AG09319 (cell line): ENCODE measurements at places on chromosomes 3 and 15.

DNA sequence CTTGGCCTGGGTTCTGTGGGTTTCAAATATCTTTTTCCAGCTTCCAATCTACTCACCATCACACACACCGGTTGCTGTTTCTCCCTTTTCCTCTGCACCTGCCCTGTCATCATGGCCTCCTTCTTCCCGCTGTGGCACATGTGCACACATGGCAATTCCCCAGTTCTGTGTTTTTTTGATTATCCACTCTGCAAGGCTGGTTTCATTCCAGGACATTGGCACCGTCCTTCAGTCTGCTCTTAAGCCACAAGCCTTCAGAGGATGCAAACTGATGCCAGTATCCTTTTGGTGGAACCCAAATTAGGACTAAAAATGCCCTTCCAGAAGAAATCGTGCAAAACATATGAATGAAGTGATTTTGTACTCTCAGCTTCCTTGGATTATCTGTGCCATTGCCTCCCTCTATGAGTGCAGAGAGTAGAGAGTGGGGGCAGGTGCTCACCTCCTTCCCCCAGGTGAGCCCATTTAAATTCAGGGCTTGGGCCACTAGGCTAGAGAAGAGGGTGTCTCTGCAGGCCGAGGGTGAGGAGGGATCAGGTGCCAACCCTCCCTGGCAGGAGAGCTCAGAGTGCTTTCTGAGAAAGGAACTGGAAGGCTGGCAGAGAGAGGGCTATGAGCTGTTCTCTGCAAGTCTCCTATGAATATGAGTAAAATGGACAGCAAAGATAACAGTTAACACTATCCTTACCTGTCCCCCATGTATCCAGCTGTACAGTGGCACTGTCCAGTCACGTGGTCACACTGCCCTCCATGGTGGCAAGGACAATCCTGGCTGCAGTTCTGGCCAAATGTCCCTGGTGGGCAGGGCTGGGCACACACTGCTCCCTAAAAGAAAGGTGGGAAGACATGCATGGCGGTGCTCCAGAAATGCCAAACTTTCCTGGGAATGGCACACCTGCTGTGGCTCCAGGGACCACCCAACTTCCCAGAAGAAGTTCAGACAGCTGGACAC is 100.8 kb downstream of the RAB11A start:
- no peak for DNase-seq

DNA sequence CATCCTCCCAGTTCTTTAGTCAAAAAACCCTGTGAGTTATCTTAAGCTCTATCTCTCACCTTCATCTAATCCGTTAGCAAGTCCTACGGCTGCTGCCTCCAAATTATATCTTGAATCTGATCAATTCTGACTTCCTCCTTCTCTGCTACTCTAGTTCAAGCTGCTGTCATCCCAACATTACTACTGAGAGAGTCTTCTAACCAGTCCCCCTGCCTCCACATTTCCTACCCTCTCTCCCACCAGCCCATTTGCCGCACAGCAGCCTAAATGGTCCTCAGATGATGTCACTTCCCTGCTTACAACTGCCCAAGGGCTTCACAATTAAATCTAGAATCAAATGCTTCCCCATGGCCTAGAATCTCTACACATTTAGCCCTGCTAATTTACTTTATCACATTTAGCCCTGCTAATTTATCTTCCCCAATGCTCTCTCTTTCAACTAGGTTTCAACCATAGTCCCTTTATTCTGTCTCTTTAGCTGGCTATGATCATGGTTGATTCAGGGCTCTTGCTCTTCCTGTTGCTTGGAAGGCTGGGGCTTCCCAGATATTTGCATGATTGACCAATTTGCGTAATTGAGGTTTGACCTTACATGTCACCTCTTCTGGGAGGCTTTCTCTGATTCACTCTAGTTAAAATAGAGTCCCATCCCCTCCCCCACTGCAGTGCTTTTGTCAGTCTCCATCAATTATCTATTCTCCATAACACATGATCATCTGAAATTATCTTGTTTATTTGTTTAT is 11.0 kb upstream of the ARL14 start:
- DNase-seq, result peak; percentile 56

DNA sequence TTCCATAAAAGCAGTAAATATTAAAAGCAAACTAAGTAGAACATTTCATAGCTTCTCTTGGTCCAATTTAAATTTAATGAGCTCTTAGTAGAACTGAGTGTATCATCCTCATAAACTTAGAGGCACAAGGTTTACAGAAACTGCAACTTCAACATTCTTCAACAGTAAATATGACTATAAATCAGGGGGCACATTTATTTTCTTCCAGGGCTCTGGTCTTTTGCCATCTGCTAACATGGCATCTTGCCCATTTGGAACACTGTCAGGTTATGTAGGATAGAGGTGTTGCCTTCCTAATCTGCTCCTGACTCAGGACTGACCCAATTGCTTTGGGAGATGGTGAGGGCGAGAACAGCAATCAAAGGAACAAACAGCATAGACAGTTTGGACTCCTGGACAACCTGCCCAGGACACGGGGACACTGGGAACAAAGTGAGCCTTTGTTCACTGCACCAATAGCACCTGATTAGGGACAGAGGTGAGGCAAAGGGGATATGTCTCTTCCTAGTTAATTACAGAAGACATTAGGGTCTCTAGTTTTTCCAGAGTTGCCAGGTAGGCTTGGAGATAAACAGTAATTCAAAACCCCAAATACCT is 610.2 kb upstream of the ROBO2 start:
- no peak for DNase-seq

DNA sequence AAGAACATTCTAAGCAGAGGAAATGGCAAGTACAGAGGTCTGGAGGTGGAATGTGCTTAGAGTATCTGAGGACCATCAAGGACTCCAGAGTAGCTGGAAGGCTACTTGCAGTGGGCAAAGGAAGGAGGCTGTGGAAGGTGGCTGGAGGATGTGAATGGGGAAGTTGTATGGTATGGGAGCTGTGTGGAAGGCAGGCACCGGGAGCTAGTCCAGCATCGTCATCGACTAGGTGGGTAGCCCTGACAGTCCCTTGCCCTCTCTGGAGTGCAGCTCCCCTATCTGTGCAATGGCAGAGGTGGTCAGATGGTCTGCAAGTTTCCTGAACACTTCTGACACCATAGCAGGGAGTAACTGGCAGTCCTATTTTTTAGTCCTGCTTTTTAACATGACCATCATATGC is 19.3 kb downstream of the CCDC13 start:
- DNase-seq, result no peak

GRCh38 chr15:95113041-95113440 is 881.7 kb downstream of the MCTP2 start:
- no peak for DNase-seq

- no peak for DNase-seq
Observed at GRCh38 chr3:140733623-140734022, 55.8 kb downstream of the TRIM42 start.

- no peak for DNase-seq
Observed at GRCh38 chr15:28876131-28876844, 9.5 kb upstream of the APBA2 start.

GRCh38 chr3:182912474-182912873 is 67.9 kb downstream of the DCUN1D1 start:
- no peak for DNase-seq

DNA sequence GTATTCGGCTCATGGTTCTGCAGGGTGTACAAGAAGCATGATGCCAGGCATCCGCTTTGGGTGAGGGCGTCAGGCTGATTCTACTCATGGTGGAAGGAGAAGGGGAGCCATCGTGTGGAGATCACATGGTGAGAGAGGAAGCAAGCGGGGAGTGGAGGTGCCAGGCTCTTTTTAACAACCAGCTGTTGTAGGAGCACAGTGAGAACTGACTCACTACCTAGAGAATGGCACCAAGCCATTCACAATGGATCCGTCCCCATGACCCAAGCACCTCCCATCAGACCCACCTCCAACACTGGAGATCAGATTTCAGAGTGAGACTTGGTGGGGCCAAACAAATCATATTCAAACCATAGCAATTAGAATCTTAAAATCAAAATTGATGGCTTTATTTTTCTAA is 259.8 kb upstream of the CTDSPL start:
- DNase-seq, result no peak

DNA sequence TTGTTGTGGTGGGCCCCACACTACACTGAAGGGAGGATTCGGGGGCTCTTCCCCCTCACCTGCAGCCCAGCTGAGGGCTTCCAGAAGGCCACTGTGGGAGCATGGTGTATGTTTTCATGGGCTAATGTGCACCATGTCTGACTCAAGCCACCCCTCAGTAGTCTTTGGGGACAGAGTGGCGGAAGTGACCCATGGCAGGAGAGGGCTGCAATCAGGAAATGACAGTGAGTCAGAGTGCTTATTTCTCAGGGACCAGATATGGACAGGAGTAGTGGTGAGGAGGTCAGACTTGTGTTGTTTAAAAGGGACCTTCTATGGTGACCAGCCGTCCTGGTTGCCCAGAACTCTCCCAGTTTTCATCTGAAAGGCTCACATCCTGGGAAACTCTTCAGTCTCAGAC is 32.8 kb upstream of the SLC9A9 start:
- DNase-seq, result no peak

DNA sequence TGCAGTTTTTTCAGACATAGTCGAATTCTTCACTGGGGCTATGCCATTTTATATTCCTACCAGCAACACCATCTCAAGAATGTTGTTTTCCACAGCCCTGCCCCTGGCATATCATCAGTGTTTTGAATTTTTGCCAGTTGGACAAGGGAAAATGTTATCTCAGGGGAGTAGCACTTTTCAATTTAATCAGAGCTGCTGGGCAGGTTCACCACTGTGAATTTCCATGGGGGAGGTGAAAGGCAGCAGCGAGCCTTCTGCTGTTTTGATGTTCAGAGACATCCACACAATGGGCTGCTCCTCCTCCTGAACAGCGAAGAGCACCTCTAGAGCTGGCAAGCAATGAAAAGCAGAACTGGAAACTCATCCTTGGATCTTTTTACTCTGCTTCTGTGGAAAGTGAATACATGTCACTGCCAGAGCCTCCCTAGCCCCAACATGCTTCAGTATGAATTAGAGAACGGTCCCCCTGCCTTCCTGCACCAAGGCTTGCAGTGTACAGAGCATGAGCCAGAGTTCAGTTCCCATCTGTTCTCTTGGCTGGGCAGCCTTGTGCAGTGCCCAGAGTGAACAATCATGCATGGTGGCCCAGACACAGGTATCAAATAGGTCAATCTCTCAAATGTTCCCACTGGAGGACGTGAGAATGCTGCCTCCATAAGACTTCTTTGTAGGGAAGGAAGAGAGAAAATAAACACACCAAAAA is 56.1 kb upstream of the RAD18 start:
- no peak for DNase-seq

- no peak for DNase-seq
Observed at GRCh38 chr3:28173836-28174235, 67.6 kb upstream of the CMC1 start.

DNA sequence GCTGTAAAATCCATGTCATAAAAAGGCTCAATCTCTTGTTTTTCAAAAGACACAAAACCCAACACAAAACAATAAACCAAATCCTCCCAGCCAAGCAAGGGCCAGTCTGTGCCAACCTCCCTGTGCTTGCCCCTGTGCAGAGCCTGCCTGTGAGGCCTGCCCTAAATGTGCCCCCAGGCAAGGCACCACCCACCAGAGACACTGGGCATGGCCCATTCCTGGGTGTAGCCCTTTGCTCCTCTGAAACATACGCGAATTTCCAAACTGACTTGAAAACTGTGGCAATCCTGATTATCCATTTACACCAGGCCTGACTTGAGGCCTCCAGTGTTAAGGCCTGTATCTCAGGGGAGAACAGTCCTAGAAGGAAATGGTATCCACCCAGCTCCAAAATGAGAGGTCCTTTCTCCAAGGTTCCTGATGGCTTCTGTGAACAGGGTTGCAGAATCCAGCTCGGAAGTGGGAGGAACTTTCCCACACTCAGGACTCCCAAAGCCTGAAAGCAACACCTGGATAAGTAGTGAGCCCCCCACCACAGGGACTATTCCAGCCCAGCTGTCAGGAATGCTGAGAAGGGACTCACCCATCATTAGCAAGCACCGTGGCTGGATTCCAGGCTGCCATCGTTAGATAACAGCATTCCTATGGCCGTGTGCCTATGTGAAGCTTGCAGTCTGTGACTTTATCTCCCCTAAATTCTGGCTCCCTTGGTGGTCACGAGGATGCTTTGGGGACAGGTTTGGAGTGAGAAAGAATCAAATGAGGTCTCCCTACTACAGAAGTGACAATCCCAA is 61.8 kb downstream of the CACNA2D2 start:
- no peak for DNase-seq

DNA sequence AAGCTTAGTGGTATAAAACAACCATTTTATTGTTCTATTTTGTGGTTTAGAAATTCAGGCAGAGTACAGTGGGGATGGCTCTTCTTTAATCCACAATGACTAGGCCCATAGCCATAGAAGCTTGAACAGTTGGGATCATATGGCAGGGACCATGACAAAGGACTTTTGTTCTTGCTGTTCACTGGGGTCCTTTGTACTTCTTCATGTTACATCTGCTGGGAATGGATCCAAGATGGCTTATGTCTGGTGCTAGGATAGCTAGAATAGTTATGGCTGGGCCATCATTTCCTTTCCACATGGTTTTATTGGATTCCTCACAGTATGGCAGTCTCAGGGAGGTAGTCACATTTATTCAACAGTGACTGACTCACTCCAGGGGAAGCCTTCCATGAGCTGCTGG is 427.9 kb upstream of the AGTR1 start:
- DNase-seq, result no peak

DNA sequence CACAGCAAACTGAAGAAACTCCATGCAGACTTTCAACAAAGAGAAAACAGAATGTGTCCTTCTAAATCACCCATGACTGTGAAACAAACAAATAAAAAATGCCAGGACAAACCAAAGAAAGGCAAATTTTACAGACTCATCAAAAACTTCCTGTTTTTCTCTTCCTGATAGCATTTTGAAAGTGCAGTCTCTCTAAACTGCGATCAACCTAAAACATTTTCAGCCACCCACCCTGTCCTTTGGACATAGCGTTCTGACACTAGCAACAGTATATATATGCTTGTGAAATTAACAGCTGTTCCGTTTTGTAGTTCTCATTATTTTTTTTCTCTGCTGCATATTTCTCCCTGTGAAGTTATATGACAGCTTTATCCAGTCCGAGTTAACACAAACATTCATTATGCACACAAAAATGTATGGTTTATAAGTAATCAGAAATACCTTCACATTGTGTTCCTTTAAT is 151.7 kb downstream of the FBN1 start:
- DNase-seq, result no peak

GRCh38 chr15:38972831-38973230 is 408.2 kb upstream of the RASGRP1 start:
- DNase-seq, result no peak

GRCh38 chr15:47177177-47177576 is 540.1 kb upstream of the SEMA6D start:
- DNase-seq, result no peak

GRCh38 chr15:101049282-101049681 is 130.1 kb downstream of the LRRK1 start:
- DNase-seq, result no peak

- no peak for DNase-seq
Observed at GRCh38 chr15:74545086-74545485, 4.1 kb downstream of the ARID3B start.

GRCh38 chr3:76132154-76132470 is 346.8 kb upstream of the ZNF717 start:
- DNase-seq, result no peak

DNA sequence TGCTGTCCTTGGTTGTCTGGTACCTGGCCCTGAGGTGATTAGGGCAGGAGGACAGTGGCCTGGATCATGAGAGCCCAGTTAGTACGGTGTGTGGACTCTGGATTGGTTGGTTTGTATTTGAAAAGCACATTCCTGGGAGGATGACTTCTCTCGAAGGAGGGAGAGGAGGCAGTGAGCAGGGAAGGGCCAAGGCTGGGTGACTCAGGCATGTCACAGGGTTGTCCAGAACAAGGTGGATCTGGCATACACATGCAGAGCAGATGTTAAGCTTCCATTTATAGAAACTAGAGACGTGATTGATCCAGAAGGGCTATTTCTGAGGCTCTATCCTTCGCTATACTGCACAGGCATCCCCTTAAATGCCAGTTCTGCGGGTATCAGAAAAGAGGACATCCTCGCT is 34.4 kb downstream of the FAM240A start:
- DNase-seq, result no peak
